ENCODE measurements at places on chromosomes 6 and 20.
A peak's percentile ranks its signal among the peaks of the same experiment; 100 is the strongest.

DNA sequence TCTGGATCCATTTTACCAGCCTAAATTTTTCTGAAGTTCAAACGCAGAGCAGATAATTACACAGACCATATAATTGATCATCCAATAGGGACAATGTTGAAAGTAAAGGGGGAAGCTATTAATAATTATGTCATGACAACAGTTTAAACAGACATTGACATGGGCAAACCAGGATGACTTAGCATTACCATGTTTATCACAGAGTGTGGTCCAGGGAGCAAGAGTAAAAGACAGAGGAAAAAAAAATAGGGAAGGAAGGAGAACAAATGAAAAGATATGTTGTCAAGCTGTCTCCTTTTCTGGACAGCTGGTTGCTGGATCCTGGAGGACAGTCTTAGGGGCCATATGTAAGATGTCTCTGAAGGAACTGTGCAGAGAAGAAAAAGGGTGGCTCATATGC, 69.4 kb upstream of the FBXL4 start:
- no peak for DNase-seq

GRCh38 chr6:56842686-56843475, 112.0 kb upstream of the BEND6 start:
- DNase-seq = peak; percentile 60

DNA sequence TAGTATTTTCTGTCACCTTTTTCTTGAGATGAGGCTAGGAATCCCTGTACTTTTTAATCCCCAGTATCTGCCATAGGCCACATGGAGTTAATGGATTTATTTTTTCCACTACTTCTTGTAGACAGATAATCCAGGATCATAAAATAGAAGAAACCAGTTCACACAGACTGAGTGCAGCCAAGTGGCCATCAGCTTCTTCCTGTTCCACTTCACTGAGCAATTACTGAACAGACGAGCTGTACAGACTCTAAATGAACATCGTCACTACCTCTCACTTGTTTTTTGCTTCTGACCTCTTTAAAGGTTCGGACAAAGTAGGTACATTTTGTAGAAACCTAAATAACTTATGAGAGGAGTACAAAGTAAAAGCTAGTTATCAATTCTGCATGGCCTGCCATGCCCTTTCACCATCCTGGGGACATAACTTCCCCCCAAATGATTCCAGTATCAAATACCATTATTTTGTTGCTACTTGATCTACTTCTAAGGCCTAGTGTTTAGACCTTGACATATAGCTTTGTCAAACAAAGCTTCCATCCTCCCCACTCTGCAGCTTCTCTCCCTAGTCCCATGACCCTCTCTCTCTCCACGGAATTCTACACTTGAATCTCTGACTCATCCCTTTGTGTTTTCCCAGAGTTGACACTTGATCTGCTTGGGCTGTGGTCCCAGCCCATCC, 34.4 kb upstream of the ARHGAP18 start:
- DNase-seq = peak; percentile 48

- DNase-seq = no peak
Measured at GRCh38 chr6:18126121-18126520, 3.6 kb upstream of the NHLRC1 start.

GRCh38 chr6:28710466-28711191, 184.9 kb downstream of the GPX5 start:
- DNase-seq = no peak

DNA sequence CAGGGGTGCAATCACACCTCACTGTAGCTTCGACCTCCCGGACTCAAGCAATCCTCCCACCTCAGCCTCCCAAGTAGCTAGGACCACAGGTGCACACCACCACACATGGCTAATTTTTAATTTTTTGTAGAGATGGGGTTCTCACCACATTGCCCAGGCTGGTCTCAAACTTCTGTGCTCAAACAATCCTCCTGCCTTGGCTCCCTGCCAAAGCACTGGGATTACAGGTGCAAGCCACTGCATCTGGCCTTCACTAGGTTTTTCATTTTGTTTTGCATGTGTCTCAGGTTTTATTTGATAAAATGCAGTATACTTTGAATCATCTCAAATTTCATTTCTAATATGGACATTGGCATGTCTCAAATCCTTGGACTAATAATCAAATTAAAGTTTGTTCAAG, 98.7 kb downstream of the SLC16A10 start:
- no peak for DNase-seq

GRCh38 chr6:72530152-72530551, 91.7 kb upstream of the KCNQ5 start:
- DNase-seq = no peak

DNA sequence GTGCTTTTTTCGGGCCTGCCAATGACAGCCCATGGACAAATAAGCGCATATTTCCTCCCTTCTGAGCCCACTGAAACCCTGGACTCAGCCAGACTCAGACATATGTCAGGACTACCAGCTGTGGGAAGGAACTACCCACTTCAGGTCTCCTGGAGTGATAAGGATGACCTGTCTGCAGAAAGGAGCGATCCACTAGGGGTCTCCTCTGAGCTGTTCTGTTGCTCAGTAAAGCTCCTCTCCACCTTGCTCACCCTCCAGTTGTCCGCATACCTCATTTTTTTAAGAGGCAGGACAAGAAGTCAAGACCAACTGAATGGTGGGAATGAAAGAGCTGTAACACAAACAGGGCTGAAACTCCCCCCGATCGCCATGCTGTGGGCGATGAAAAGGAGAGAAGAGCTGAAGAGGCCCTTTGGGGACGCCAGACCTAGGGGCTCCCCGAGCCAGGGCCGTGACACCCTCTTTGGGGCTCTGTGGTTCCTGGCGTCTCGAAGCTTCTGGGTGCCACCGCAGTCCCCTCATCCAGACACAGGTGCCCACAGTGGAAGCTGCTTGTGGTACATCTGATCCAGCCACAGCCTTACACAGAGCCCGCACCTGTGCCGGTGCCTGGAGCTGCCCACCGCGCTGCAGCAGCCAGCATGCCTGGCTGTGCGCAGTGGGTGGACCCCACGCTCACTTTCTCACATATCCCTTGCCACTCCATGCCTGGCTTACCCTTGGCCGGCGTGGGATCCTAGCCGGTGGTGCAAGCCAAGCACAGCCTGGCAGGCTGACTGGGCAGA, 68.8 kb downstream of the EYS start:
- DNase-seq = no peak

- no peak for DNase-seq
Measured at GRCh38 chr6:36375644-36376155, 11.8 kb downstream of the ETV7 start.

DNA sequence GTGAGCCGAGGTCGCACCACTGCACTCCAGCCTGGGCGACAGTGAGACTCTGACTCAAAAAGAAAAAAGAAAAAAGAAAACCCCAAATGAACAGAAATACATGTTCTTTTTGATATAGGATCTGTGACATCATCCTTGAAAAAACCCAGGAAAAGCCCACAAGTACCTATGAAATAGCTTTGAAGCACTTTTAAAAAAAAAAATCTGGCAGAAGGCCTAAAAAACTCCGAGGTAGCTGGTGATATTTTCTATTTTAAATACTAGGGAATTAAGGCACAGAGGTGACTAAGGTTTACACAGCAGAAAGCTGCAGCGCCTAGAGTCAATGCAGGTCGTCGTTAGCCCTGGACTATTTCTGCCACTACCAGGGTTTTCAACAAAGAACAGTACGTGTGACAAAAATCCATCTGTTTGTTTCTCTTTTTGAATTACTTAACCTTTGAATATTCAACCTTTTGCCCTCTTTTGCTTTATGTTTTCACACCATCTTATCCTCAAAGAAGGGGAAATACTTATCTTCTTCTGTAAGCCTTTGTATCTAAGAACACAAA, 39.4 kb upstream of the EEF1A1 start:
- no peak for DNase-seq

GRCh38 chr6:38801305-38801704, 86.2 kb downstream of the DNAH8 start:
- DNase-seq = no peak

DNA sequence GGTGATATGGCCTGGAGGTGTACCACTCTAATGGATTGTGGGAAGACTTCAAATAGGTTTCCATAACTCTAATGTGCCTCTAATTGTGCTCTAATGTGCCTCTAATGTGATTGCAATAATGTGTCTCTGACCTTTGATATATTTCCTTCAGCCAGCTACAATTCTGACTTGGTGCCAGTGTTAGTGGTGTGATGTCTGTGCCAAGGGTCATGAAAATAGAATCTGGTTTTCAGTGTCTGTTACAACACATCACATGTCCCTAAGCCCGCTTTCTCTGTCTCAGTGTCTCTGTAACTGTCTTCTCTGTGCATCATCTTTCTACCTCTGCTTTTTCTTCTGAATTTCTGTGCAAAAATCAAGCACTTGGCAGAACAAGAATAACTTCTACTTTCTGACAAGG, 77.2 kb upstream of the ECI2 start:
- DNase-seq = no peak

GRCh38 chr6:25713824-25714223, 40.7 kb upstream of the SLC17A4 start:
- no peak for DNase-seq

DNA sequence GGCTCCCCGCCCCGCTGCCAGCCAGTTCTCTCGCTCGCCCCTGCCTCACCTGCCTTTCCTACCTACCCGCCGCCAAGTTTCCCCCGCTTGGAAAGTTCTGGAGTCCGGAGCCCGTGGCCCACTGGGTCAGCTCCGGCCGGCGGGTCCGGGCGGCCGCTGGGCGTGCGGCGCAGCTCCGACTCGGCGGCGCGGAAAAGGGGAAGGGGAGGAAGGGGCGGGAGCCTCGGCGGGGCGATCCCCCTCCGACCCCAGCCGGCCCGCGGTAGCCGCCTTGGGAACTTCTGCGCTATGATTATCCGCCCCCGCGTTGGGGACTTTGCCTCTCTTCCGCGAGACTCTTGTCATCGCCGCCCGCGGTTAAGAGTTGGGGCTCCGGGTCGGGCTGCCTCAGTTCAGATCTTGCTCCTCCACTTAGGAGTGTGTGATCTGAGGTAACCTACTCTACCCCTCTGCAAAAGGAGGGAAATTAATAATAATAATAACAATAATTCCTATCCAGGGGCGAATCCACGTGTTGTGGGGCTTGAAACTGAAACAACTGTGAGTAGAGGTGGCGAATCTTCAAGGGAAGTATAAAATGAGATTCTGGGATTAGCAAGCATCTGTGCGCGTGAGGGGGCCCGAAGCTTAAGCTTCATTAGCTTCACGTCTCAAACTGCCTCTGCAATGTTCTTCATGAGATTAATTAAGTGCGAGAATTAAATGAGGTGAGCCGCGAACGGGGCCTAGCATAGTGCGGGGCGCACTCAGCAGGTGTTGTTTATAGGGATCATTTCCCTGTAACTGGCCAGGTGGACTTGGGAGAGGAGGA, 30.8 kb downstream of the SF3B5 start:
- peak; percentile 20 for DNase-seq

DNA sequence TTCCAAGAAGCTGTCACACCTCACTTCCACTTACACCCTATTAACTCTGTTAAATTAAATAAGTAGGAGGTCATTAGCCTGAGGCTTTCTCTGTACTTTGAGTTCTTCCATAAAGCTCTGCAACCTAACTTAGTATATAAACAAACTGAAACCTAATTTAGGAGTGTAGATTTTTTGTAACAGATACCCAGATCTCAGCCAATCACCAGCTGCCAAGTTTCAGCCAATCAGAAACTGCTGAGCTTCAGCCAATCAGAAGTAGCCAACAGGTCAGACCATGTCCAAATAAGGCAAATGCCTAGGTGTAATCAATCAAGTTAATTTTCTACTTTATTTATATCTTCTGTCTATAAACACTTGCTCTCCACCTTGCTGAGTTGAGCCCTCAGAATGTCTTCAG, 142.7 kb upstream of the SULF2 start:
- DNase-seq = no peak

DNA sequence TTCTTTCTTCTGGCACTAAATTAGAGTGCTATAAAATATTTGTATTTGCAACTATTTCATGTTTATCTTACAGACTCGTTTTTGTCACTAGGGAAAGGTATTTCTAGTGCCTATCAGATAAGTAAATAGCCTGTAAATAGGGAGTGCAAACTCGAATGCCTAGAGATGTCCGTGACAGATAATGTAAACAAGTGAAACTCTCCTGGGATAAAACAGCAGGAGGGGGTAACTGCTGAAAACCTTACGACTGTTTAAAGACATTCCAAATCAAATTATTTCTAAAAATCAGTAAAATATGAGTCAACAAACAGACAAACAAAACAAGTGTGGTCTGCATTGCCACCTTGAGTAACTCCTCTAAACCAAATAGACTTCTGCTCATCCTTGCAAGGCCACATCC, 932.1 kb downstream of the EYS start:
- DNase-seq = no peak

DNA sequence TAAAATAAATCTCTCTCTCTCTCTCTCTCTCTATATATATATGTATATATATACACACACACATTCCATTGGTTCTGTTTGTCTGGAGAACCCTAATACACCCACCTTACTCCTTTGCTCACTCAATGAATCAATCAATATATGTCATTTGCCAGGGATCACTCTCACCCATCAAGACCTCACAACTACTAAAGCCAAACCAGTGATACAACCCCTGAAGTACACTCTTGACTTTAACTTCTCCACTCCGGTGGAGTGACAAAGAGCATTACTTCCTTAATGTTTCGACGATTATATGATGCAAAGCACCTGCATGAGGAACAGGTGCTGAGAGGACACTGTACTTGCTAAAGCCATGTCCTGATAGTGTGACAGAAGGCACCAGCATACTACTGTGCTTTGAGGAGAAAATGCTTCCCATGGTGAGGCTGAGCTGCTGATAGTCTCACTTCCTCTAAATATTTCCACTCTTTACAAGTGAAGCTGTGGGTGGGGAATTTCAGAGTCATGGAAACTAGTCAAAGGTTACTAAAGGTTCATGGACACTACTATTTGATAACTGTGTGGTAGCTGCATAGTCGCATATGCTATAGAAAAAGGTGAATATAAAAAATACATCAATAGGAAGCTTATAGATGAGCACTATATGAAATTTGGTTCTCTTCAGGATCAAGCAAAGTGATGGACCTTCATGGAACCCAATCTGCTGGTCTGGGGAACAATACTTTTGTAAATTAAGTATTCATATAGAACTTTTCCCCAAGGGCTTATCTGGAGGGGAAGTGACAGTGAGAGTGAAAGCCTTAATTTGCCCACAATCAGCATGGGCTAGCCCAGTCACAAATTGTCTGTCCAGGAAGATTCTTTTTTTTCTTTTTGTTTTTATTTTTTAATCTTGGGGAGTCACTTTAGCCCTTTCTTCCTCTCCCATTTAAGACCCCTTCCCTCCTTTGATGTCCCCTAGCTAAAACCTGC, 141.9 kb upstream of the NEDD9 start:
- DNase-seq = no peak

DNA sequence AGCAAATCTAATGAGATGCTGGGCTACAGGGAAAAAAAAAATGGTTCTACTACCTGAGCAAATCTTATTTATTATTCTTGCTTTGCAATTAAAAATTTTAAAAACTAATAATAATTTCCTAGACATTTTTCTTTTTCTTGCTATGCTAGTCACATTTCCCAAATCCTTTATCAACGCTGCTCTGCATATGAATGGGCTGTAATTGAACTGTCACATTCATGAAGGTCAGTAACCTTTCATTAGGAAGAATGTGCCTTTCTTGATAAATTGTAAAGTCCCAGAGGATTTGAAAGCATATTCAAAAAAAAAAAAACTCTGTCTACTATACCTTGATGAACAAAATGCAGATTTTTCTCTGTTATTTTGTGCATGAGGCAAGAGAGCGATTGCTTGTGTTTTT, 538.7 kb upstream of the ID4 start:
- DNase-seq = no peak

All from ovary (tissue), 10 donors.